ENCODE measurements at places on chromosomes 4 and X.
A peak's percentile ranks its signal among the peaks of the same experiment; 100 is the strongest.

GRCh38 chr4:27442146-27442545 is 581.5 kb downstream of the STIM2 start:
- no peak for DNase-seq

- no peak for DNase-seq
Measured at GRCh38 chr4:39548425-39549067, 21.3 kb upstream of the UGDH start.

- no peak for DNase-seq
Measured at GRCh38 chr4:185255868-185256267, 46.5 kb downstream of the SNX25 start.

DNA sequence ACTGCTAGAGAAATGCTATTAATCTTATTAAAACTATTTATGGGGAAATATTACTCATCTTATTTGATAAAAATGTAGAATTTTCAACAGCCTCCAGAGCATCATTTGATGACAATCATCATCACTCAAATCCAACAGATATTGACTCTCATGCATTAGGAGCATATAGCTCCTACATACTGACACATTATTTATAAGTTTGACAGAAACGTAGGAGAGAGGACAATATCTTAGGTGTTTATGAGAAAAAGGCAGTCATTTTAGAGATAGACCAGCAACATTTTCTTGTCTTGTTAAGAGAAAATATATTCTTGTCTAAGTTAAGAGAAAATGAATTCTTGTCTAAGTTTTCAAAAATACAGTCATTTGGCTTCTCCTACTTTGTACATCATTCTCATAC is 2550.2 kb downstream of the PCDH7 start:
- DNase-seq = no peak

DNA sequence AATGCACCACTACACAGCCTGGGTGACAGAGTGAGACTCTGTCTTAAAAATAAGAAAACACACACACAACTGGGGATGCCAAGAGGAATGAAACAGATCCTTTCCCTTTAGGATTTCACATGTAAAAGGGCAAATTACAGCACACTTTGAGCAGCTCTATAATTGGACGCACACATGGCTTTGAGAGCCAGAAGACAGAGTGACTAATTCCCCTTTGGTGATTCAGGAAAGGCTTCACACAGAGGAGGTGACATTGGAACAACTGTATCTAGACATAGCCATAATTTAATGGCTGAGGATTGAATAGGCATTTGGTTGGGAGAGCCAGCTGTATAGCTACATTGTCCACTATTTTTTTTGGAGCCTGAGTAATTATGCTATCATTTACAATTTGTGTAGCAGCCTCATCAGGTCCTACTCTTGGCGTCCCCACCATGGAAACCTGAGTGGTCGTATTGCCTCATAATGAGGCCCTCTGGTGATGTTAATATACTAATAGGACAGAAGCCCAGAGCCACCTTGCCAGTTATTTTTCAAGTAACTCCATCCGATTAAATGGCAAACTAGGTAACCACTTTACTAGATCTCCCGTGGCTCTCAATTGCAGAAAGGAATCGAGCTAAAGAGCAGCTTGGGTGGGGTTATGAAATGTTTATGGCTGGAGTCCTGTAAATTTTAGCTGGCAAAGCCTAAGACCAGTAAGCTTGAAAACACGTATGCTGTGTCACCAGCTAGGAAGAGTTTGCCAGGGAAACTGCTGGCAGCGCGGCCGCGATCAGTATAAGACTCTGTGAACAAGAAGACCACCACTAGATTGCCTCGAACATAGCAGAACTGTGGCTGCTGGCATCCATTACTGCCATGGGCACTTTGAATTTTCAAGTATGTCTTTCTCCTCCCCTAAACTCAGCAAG is 8.5 kb upstream of the PPEF1 start:
- DNase-seq = no peak

GRCh38 chr4:137238456-137239162 is 293.7 kb downstream of the PCDH18 start:
- DNase-seq = peak; percentile 89

GRCh38 chr4:122086338-122087065 is 65.6 kb upstream of the BLTP1 start:
- DNase-seq = peak; percentile 23

DNA sequence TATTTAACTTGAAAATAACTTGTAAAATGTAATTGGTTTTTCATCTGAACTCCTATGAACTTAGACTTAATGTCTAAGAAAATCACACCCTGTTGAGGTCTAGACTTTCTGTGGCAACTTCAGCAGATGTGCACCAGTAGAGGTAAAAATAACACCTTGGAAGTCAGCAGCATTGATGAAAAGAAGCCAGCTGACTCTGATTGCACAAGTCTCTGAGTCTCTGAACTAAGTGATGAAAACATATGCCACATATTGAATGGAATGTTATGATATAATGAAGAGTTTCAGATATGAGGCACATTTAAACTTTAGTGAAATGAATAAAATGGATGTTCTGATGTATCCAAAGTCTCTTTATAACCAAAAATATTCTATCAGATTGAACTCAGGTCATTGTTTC is 155.4 kb downstream of the GPM6A start:
- no peak for DNase-seq

- DNase-seq = no peak
Measured at GRCh38 chrX:69951753-69952152, 98.0 kb downstream of the AWAT2 start.

- DNase-seq = no peak
Measured at GRCh38 chrX:1591863-1592469, 562 bp downstream of the AKAP17A start.

DNA sequence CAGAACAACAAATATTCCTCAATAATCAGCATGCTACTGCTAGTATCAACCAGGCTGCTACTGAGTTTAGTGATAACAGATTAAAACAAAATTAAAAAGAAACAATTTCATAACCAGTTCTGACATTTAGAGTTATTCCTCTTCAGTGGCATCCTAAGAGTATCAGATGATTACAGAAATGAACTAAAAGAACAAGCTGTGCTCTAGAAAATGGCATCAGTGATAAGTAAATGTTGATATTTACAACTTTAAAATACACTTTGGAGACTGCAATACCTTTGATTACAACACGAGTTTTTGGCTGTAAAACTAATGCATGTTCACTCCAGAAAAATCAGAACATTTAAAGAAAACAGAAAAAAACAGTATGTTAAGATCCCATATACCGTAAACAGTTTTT is 72.9 kb downstream of the ADGRA3 start:
- DNase-seq = no peak

GRCh38 chr4:181424362-181425016 is 818.7 kb upstream of the TENM3 start:
- no peak for DNase-seq

GRCh38 chrX:19599253-19599652 is 83.9 kb upstream of the MAP3K15 start:
- no peak for DNase-seq

- no peak for DNase-seq
Measured at GRCh38 chr4:114077610-114078009, 98.2 kb upstream of the ARSJ start.

DNA sequence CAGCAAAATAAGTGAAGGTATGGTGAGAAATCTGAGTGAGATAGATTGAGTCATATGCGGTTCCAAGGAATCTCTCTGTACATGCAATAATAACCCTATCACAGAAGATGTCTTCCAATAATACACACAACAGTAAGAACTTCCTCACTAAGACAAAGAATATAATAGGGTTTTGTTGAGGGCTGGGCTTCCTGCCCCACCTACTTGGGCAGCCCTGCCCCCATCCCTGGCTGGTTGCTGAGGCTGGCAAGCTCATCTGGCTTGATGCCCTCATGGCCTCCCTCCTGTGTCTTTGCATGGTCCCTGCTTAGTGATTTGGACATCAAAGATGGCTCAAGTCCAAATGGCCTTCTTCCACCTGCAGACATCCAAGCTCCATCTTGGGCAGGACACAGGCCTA is 2.7 kb downstream of the GEMIN8 start:
- DNase-seq = no peak

GRCh38 chrX:38304010-38304409 is 23.3 kb downstream of the RPGR start:
- no peak for DNase-seq

DNA sequence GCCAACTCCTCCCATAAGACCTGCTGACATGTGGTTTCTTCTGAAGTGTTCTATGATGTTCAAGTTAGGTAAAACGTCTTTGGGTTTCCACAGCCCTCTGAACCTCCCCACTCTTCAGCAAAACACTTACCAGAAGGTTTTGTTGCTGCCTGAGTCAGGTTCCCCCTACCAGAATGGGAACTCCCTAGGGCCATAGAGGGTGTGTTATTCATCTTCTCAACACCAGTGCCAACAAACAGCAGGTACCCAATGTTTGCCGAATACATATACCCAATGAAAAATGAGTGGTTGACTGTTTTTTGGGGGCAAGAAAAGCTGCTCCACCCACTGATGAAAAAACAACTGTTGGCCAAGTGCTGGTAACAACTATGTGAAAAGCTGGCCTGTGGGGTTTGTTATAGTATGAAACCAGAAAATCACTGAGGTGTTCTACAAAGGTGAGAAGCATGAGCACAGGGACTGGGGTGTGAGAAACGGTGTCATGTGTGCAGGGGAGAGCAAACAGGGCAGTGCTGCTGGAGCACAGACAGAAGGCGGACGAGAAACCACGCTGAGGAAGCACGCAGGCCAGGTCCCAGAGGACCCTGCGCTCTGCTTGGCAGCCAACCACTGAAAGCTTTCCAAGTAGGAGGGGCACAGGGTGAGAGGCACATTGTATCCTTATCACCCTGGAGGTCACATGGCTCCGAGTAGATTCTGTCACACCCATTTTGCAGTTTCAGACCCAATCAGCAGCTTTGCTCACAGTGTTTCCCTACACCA is 28.8 kb downstream of the ATP8A1 start:
- no peak for DNase-seq

DNA sequence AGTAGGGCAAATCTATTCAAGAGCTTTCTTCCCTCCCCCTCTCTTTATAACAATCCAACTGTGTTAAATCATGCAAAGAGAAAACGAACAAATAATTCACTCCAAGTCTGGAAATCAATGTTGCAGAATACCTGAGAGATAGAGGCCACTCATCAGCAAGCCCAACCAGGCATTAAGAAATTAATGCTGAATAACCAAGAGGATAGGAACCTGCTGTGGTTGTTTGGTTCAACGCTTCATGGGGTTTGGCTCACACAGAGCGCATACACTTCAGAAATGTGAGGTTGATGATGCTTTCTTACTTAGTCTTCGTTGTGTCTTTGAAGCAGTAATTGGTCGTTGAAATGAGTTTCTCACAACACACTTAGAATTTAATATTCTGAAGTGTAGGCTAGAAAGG is 1540.0 kb upstream of the PABPC4L start:
- no peak for DNase-seq

GRCh38 chr4:2745981-2746806 is 9.9 kb downstream of the TNIP2 start:
- DNase-seq = no peak

- no peak for DNase-seq
Measured at GRCh38 chr4:184968784-184969201, 49.5 kb upstream of the HELT start.

Data from NCI-H510A treated with DMSO at 0.1 percent for 48 hours (cell line).